ENCODE measurements at places on chromosomes 5 and 9.

GRCh38 chr5:490116-491106 is 33.8 kb downstream of the SLC9A3 start:
- peak; percentile 71 for DNase-seq

GRCh38 chr9:127683723-127684122 is 23.1 kb upstream of the CFAP157 start:
- DNase-seq, result no peak

GRCh38 chr5:80103371-80103770 is 68.2 kb downstream of the THBS4 start:
- DNase-seq, result no peak

GRCh38 chr5:142312399-142312798 is 12.4 kb downstream of the SPRY4 start:
- no peak for DNase-seq

GRCh38 chr5:135040333-135041144 is 6.5 kb upstream of the PITX1 start:
- no peak for DNase-seq

GRCh38 chr5:154196281-154196680 is 5.7 kb downstream of the GALNT10 start:
- no peak for DNase-seq
